ENCODE measurements at places on chromosomes 11 and 22.

- DNase-seq, result no peak
These were observed 85.9 kb upstream of the SNX19 start for GRCh38 chr11:131002145-131002544.

- no peak for DNase-seq
These were observed 130.7 kb downstream of the MN1 start for GRCh38 chr22:27670701-27671412.

DNA sequence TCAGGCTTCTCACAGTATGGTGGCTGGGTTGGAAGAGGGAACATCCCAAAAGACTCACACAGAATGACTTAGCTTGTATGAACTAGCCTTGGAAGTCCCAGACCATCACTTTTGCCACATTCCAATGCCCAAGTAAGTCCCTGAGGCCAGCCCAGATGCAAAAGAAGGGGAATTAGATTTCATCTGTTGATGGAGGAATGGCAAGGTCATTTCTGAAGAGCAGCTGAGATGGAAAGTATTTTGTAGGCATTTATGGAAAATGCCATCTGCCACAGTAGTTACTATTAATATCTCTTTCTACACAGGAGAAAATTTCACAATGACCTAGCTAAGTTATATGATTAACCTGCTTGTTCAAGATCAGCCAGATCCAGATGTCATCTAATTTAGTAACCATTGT lies 58.8 kb downstream of the ENDOD1 start:
- no peak for DNase-seq

DNA sequence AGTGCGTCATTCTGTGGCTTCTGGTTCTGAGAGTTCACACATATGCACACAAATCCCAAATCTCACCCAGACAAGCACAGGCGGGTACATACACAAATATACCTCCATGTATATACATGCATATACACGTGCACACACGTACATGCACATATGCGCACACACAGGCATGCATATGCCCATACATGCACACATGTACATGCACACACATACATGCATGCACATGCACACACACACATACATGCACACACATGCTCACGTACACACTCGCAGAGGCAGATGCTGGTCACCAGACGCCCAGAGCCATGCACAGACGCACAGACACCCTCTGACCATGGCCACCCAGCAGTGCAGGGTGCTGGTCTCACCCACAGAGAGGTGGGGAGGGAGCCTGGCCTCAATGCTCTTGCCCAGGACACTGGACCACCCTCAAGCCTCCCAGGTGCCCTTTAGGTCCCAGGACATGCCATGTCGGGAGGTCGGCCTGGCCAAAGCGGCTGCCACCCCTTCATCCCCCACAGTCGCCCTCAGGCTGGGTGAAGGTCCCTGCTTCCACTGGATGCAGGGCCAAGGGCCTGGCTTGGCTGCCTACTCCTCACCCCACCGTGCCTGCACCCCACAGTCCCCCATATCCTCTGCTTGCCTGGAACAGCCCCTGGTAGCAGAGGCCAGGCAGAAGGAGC lies 9.5 kb downstream of the DUSP8 start:
- DNase-seq, result no peak

GRCh38 chr22:28670756-28671155 lies 8.9 kb downstream of the TTC28 start:
- no peak for DNase-seq

DNA sequence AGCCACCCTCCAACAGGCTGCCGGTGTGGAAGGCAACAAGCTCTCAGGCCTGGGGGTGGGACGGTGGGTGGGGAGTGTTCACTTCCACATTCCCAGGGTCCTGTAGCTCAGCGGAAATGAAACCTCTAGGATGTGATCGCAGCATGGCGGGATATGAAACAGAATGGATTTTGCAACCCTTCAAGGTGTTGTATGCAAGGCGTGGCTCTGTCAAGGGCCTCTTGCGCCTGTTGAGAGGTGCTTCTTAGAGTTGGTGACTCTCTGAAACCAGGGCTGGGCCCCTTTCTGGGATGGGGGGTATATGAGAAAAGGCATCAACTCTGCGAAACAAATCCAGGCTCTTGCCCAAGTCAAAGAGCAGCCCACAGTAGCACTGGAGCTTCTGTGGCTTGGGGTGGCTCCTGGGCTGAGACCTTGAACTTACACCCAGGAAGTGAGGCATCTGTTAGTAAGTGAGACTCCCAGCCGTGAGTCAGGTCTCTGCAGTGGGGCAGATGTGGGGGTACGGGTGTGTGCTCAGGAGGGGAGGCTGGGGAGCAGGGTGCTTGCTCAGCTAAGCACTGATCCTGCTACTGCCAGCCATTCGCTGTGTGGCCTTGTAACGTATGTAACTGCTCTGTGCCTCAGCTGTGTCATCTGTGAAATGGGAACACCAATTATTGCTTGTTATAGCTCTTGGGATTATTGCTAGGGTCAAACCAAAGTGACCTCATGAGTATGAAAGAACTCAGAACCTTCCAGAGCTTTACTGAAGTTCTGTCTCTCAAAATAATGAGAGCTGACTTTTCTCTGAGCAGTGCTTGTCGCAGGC lies 28.3 kb downstream of the NECTIN1 start:
- no peak for DNase-seq

Measured in fibroblast of skin of left quadriceps (primary cell).